Activated T-cell treated with anti-CD3 and anti-CD28 coated beads, Interleukin-2, amount 50 U/mL, for 48 hours (primary cell): ENCODE measurements at places on chromosomes 6 and 20.

GRCh38 chr20:15866916-15867730 lies 706.1 kb downstream of the KIF16B start:
- no peak for DNase-seq

DNA sequence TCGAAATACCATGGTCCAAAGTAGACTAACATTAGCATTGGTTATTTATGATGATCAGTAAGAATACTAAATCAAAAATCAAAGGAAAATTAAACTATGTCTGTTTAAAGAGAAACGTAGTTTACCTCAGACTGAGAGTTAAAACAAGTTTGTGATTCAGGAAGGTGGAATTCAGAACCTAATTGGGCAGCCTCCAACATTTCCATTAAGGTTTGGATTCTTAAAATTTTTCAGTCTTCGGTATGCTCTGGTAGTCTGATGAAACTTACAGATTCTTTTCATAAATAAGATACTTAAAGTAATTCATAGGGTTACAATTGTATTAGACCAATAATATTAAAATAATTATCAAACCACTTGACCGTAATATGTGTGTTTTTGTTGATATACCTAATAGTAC lies 18.6 kb downstream of the HFE start:
- DNase-seq = no peak

DNA sequence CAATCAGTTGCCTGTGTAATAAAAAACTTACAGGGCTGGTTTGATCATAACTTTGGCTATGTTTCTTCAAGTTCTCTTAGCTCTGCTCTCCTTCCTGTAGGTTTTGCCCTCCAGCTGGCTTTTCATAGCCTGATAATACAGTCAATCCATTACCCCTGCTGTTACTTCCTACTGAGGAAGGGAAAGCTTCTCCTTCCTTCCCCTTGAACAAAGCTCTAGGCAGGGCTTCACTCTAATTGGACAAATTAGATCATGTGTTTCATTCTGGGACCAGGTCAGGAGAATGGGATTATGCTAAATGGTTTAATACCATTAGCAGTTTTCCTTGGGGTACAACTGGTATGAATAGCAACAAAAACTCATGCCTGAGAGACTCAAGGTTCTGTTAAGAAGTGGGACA lies 106.8 kb upstream of the MCHR2 start:
- DNase-seq = no peak

DNA sequence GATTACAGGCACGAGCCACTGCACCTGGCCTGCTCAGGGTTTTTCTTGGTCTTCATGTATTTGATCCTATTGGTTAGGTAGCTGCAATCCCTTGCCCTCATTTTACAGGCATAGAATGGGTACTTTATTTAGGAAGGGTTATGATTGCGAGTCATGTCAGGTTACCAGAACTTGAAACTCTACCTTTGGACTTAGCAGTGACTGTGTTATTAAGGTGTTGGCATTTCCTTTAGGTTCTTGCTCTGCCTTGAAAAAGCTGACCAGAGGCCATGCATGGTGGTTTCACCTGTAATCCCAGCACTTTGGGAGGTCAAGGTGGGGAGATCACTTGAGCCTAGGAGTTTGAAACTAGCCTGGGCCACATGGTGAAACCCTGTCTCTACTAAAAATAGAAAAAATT lies 24.5 kb downstream of the JARID2 start:
- DNase-seq = no peak
